CD8-positive, alpha-beta memory T cell (primary cell): ENCODE measurements at places on chromosomes 11 and 22. TPM values are rescaled to one million over a fixed set of nuclear protein-coding genes. Genes with fewer than 3 reads are reported as not detected.
A peak's percentile ranks its signal among the peaks of the same experiment; 100 is the strongest.

Gene MRGPRX3
- total RNA-seq, result not detected

Gene IFTAP
- 5.7 TPM for total RNA-seq

Gene APOA5
- not detected for total RNA-seq

Gene MCHR1
- not detected for total RNA-seq

Gene SCO2
- total RNA-seq, result 2.4 TPM

Gene RAG2
- not detected for total RNA-seq

Gene FOLR1
- total RNA-seq, result not detected

Gene GRAP2
- total RNA-seq, result 53.2 TPM

Gene CNGA4
- total RNA-seq, result not detected

Gene CCDC179
- not detected for total RNA-seq

Gene PGA4
- not detected for total RNA-seq

Gene RIBC2
- 9.6 TPM for total RNA-seq

GRCh38 chr22:39806109-39806508 lies 87.5 kb downstream of the ENTHD1 start:
- no peak for DNase-seq
- H3K27ac ChIP-seq, result no peak overlapping the region
- peaks cover 10% of the 10 kb centered on the region for H3K4me1 ChIP-seq
- H3K27me3 ChIP-seq, result no peaks in the 10 kb centered on the region
- H3K36me3 ChIP-seq, result no peaks in the 10 kb centered on the region

- no peak overlapping the region for H3K27ac ChIP-seq
- no peak overlapping the region for H3K4me3 ChIP-seq
- H3K36me3 ChIP-seq, result no peaks in the 10 kb centered on the region
Observed at GRCh38 chr11:93288767-93289166, 41.8 kb upstream of the DEUP1 start.

- no peaks in the 10 kb centered on the region for H3K27me3 ChIP-seq
- no peaks in the 10 kb centered on the region for H3K4me1 ChIP-seq
- DNase-seq, result no peak
- no peak overlapping the region for H3K27ac ChIP-seq
Observed at GRCh38 chr11:122140500-122140899, 24.5 kb upstream of the BLID start.

GRCh38 chr11:107859459-107860239 lies 1.1 kb upstream of the SLC35F2 start:
- DNase-seq, result no peak
- peak overlapping the region; percentile 36 for H3K27ac ChIP-seq
- H3K36me3 ChIP-seq, result no peaks in the 10 kb centered on the region
- peaks cover 3% of the 10 kb centered on the region for H3K4me1 ChIP-seq
- H3K27me3 ChIP-seq, result no peaks in the 10 kb centered on the region

GRCh38 chr11:76644591-76644990 lies 26.0 kb downstream of the LRRC32 start:
- no peak overlapping the region for H3K4me3 ChIP-seq
- no peaks in the 10 kb centered on the region for H3K4me1 ChIP-seq
- H3K36me3 ChIP-seq, result no peaks in the 10 kb centered on the region

DNA sequence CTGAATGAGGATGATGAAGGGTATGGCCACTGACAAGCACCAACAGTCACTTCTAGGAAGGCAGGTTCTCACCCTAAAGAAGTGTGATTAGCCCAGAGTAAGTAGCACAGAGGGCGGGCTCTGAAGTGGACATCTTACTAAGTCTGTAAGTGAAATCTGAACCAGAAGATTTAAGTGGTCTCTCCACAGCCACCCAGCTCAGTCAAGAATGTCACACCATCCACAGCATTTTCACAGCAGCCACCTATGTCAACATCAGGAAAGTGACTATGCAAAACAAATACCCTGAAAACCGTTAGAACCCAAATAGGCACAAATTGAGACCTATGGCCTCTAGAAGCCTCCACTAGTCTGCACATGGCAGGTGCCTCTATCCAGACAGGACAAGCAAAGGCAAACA lies 23.0 kb upstream of the STK33 start:
- DNase-seq, result no peak

DNA sequence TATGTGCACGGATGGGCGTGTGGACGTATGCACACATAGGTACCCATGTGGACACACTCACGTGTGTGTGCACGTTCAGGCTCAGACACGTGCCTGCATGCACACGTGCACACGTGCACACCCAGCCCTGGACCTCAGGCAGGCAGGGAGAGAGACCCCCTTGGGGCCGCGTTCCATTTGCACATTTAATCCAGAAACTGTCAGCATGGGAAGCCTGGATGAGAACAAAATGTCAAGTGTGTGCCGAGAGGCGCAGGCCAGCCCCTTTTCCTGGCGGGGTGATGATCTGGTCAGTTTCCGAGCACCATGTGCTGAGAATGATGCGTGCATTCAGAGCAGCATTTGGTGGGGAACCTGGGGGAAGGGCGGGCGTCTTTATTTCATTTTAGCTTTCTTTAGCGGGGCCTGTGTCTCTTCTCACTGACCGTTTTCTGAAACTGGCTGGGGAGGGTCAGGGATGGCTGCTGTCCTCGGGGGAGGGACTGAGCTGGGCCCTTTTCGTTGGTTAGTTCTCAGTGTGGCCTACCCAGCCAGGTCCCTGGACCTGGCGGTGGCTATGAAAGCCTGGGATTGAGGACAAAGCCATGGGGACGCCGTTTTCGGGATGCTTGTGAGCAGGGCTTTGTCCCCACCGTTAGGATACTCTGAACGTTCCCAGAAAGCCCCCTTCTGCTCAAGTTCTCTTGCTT lies 96.3 kb downstream of the KCNQ1 start:
- H3K4me3 ChIP-seq, result no peak overlapping the region
- H3K36me3 ChIP-seq, result no peaks in the 10 kb centered on the region
- no peak for DNase-seq
- H3K27me3 ChIP-seq, result no peaks in the 10 kb centered on the region
- no peaks in the 10 kb centered on the region for H3K4me1 ChIP-seq

GRCh38 chr11:95268391-95268790 lies 37.4 kb upstream of the SESN3 start:
- no peaks in the 10 kb centered on the region for H3K27me3 ChIP-seq
- DNase-seq, result no peak
- no peak overlapping the region for H3K4me3 ChIP-seq
- peaks cover 6% of the 10 kb centered on the region for H3K4me1 ChIP-seq
- H3K36me3 ChIP-seq, result no peaks in the 10 kb centered on the region

GRCh38 chr11:76217653-76218160 lies 11.4 kb upstream of the WNT11 start:
- DNase-seq, result no peak
- no peaks in the 10 kb centered on the region for H3K27me3 ChIP-seq
- no peak overlapping the region for H3K4me3 ChIP-seq
- H3K4me1 ChIP-seq, result no peaks in the 10 kb centered on the region
- H3K27ac ChIP-seq, result no peak overlapping the region
- H3K36me3 ChIP-seq, result no peaks in the 10 kb centered on the region

- no peaks in the 10 kb centered on the region for H3K36me3 ChIP-seq
- no peak overlapping the region for H3K4me3 ChIP-seq
- no peaks in the 10 kb centered on the region for H3K4me1 ChIP-seq
- no peak for DNase-seq
Observed at GRCh38 chr11:121766991-121767390, 314.2 kb upstream of the SORL1-AS1 start.

DNA sequence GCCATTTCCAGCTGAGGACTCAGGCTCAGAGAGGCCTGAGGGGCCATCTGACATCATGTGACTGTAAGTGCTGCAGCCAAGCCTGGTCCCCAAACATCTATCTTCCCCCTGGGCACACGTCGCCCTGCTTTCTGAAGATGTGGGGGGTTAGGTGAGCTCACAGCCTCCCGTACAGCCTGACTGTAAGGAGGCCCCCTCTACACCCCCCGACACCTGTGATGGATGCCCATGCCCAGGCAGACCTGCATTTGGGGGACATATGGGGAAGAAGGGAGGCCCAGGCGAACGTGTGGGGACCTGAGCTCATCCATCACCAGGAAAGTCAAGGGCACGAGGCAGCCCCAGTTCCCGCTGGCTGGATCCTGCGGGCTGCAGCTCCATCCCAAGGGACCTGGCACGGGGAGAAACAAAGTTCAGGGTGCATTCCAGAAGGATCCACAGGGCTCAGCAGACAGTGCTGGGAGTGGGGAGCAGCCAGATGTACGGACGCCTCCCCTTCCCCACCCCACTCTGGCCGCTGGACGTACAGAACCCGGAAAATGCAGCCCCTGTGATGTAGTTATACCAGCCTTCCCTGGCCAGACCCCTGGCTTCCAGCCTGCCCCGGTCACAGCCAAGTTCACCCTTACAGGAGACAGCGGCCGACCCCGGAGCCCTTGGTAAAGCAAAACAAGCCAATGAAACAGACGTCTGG lies 1431.4 kb downstream of the BRD1 start:
- no peak for DNase-seq
- no peaks in the 10 kb centered on the region for H3K36me3 ChIP-seq
- H3K27ac ChIP-seq, result no peak overlapping the region
- no peak overlapping the region for H3K4me3 ChIP-seq
- H3K27me3 ChIP-seq, result no peaks in the 10 kb centered on the region
- H3K4me1 ChIP-seq, result no peaks in the 10 kb centered on the region

DNA sequence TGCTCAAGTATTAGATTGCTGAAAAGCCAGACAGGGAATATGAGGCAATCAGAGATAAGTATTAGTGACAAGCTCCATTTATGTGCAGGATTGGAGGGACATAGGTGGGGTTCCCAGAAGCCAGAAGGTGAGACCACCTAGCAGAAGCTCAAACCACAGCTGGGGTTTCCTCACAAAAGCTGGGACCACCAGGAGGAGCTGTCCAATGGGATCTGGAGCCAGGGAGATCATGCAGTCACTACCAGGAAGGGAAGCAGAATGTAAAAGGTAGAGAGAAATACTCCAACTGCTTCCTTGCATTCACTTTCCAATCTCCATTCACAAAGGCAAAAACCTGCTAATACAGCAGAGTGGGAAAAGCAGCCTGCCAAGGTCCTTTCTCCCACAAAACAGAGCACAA lies 5.2 kb upstream of the FSHB start:
- DNase-seq, result no peak
- no peaks in the 10 kb centered on the region for H3K4me1 ChIP-seq
- H3K4me3 ChIP-seq, result no peak overlapping the region
- H3K36me3 ChIP-seq, result no peaks in the 10 kb centered on the region
